ENCODE measurements at places on chromosomes 16 and 17.

- no peak for DNase-seq
Measured at GRCh38 chr16:58045096-58045495, 19.5 kb downstream of the MMP15 start.

DNA sequence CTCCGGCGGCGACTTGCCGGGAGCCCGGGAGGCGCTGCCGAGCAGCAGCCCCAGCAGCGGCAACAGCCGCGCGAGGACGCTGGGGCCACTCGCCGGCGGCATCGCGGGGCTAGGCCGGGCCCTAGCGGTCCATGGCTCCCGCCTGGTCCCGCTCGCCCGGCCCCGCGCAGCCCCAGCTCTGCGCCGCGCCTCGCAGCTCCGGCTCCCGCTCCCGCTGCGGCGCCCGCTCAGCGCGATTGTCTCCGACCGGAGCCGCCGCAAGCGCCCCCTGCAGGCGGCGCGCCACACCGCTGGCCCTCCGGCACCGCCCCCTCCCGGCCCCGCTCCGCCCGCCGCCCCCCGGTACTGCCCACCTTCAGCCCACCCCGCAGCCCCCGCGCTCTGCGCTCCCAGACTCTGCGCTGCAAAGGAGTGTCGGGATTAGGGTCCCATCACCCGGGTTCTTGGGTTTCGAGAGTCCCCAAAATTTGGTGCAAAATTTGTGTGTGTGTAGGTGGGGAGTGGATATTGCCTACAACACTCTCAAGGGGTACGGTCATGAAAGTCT, at the start of gene FAM171A2:
FAM171A2 (minus strand) TSS at position 241 of the 547 bp plus-strand sequence; CDS start at position 102, 139 bp downstream.
- peak; percentile 54 for DNase-seq

- DNase-seq = no peak
Measured at GRCh38 chr17:79750650-79751545, 20.2 kb downstream of the ENPP7 start.

- no peak for DNase-seq
Measured at GRCh38 chr17:67017910-67018309, 26.4 kb upstream of the CACNG1 start.

- DNase-seq = no peak
Measured at GRCh38 chr16:71249399-71249798, 18.9 kb upstream of the HYDIN start.

- DNase-seq = no peak
Measured at GRCh38 chr17:32185875-32186274, 43.6 kb downstream of the RHOT1 start.
